ENCODE measurements at places on chromosomes 4 and X. TPM values are rescaled to one million over a fixed set of nuclear protein-coding genes. Genes with fewer than 3 reads are reported as not detected.

Gene RTL9
- not detected for total RNA-seq

- no peak for DNase-seq
Observed at GRCh38 chr4:151804086-151804630, 43.4 kb upstream of the GATB start.

DNA sequence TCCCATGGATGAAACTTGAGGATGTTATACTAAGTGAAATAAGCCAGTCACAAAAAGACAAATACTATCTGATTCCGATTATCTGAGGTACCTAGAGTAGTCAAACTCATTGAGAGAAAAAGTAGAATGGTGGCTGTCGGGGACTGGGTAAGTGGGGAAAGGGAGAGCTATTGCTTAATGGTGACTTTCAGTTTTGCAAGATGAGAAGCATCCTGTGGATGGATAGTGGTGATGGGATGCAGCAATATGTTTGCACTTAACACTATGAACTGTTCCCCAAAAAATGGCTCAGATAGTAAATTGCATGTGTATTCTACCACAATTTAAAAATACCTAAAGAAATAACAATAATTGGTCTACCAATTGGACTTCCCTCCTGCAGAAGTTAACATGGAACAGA, 181.5 kb downstream of the SHROOM3 start:
- no peak for DNase-seq

Gene GYG2
- total RNA-seq = under 0.01 TPM

GRCh38 chrX:105314458-105314857, 94.0 kb upstream of the TEX13A start:
- peak; percentile 88 for DNase-seq

DNA sequence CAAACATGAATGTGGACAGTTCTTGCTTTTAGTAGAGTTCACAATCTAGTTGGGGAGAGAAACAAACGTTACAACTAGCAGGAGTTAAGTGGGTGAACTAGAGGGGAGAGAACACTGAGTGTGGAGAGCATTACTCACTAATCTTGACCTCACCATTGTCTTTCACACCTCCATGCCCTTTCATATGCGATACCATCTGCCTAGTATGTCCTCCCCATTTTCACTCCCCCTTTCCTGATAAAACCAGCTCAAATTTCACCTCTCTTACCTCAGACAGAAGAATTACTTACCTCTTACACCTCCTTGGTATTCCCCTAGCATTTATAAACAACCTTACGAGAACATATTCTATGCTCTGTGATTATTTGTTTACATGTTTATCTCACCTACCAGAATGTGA, 53.6 kb downstream of the LAS1L start:
- DNase-seq = no peak

Gene RASGEF1B
- total RNA-seq = 6.8 TPM

GRCh38 chrX:68998716-68999115, 166.5 kb downstream of the PJA1 start:
- peak; percentile 68 for DNase-seq

Gene CCDC110
- total RNA-seq = under 0.01 TPM

Gene NWD2
- total RNA-seq = 0.26 TPM

DNA sequence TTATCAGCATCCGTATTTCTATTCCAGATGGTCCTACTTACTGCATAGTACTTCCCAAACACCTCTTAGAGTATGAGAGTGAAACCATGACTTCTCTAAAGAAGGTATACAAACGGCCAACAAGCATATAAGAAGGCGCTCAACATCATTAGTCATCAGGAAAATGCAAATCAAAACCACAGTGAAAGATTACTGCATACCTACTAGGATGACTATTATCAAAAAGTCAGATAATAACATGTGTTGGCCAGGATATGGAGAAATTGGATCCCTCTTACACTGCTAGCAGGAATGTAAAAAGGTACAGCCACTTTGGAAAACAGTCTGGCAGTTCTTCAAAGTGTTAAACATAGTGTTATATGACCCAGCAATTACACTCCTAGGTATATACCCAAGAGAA, 215.3 kb upstream of the CXorf66 start:
- DNase-seq = peak; percentile 91

- no peak for DNase-seq
Observed at GRCh38 chr4:17667653-17668201, 53.3 kb downstream of the MED28 start.

GRCh38 chr4:81069706-81070331, 39.3 kb downstream of the BMP3 start:
- peak; percentile 81 for DNase-seq

Gene LPAR4
- not detected for total RNA-seq

DNA sequence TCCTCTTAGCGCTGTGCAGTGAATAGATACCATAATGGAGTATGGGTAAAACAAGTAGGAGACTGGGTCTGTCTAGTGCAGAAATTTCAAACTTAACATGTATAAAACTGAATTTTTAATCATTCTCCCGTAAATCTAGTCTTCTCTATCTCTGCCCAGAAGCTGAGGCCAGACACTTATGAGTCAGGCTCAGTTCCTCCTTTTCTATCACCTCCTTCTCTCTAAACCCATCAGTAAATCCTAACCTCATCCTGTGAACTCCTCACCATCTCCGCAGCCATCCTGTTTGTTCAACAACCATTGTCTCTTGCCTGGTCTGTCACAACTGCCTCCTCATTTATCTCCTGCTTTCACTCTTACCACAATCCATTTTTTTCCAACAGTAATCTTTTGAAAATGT, 19.8 kb upstream of the SGMS2 start:
- no peak for DNase-seq

Gene TACC3
- 3.4 TPM for total RNA-seq

- no peak for DNase-seq
Observed at GRCh38 chrX:55119712-55120111, 30.9 kb downstream of the PAGE2 start.

GRCh38 chrX:73401591-73402266, 45.1 kb upstream of the CDX4 start:
- DNase-seq = no peak

DNA sequence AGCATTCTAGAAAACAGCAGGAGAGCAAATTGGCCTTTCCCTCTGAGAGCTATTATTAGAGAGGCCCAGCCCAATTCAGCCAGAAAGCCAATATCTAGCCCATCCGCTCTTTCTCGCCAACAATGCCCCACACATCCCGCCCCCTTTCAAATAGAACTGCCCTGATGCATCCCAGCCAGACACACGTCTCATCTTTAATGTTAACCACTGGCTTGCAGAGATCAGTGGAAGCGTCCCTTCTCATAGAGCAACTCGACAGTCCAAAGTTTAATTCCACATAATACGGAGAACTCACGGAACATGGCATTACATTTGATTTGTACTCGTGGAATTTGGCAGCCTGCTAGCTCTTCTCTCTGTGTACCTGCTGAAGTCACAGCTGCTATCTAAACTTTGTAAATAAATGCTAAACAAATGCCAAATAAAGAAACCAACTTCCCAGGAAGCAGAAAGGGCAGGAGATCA, 304.4 kb downstream of the DHX15 start:
- DNase-seq = no peak

GRCh38 chr4:82553020-82553419, 8.8 kb downstream of the TMEM150C start:
- no peak for DNase-seq

Gene ESX1
- not detected for total RNA-seq

Gene ERAS
- total RNA-seq = not detected

DNA sequence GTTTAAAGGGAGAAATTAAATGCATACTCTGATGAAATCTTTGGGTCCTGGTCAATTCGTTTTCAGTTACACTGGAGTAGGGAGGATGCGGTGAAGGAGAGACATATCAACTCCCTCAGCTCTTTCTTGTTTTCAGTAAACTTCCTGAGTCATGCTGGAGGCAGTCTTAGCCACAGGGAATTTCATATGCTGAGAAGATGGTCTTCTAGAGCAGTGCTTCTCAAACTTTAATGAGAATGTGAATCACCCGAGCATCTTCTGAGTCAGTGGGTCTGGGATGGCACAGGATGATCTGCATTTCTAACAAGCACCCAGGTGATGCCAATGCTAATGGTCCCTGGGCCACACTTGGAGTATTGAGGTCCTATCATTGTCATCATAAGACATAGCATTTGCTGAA, 214.5 kb downstream of the KIT start:
- DNase-seq = no peak

DNA sequence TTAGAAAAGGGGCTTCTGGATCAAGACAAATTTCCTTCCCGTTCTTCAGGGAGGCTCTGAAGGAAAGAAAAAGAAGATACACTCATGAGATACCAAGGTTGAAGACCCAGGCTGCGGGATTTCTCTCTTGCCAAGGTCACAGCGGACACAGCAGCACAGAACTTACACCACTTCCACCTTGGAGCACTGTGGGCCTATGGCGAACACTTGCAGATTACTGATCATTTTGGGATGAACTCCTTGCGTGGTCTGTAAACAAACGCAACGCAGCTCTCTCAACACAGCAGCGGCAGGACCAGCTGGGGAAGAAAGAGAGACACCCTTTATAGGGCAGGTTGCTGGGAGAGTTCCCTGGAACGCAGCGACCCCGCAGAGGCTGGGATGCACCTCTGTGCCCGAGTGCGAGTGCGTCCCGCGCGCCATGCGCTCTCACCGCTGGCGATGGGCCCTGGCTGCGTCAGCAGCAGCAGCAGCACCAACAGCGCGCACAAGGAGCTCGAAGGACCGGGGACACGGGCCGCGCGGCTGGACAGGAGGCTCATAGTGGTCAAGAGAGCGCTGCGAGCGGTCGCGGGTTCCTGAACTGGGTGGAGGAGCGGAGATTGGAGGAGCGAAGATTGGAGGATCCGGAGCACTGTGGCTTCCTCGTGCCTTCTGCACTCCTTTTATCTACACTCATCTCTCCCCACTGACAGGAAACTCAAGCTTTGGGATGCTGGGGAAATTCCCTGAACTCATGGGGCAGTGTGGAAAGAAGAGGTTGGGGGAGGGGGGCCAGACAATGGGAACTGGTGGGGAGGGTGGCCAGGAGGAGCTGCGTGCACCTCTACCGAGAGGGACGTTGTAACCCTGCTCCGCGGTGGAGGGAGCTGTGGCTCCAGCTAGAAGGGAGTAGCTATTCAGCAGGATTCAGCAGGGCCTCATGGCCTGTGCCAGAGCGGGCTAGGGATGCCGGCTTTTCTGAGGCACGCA, at the start of gene CXCL5:
TSS of gene CXCL5 (minus strand) at position 638 of the 972 bp plus-strand sequence. CDS start at position 542, 96 bp downstream.
- DNase-seq = peak; percentile 29

Gene ASB9
- not detected for total RNA-seq

DNA sequence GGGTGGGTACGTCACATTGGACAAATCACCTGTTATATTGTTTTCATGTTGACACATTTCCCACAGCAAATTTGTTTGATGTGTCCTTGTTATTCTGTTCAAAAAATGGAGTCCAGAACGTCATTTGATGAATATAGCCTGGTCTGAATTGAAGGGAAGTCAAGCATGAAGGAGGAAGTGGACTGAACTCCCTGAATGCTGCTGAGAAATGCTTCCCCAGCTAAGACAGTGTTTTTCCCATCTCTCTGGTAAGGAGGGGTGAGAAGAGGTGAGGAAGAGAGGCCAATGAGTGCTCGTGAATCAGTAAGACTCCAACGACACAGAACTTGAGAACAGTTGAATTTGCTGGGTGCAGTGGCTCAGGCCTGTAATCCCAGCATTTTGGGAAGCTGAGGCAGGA, 127.4 kb downstream of the RBM47 start:
- no peak for DNase-seq

- DNase-seq = no peak
Observed at GRCh38 chrX:9492901-9493300, 28.0 kb downstream of the TBL1X start.

- no peak for DNase-seq
Observed at GRCh38 chr4:3682236-3683076, 83.7 kb upstream of the ADRA2C start.

DNA sequence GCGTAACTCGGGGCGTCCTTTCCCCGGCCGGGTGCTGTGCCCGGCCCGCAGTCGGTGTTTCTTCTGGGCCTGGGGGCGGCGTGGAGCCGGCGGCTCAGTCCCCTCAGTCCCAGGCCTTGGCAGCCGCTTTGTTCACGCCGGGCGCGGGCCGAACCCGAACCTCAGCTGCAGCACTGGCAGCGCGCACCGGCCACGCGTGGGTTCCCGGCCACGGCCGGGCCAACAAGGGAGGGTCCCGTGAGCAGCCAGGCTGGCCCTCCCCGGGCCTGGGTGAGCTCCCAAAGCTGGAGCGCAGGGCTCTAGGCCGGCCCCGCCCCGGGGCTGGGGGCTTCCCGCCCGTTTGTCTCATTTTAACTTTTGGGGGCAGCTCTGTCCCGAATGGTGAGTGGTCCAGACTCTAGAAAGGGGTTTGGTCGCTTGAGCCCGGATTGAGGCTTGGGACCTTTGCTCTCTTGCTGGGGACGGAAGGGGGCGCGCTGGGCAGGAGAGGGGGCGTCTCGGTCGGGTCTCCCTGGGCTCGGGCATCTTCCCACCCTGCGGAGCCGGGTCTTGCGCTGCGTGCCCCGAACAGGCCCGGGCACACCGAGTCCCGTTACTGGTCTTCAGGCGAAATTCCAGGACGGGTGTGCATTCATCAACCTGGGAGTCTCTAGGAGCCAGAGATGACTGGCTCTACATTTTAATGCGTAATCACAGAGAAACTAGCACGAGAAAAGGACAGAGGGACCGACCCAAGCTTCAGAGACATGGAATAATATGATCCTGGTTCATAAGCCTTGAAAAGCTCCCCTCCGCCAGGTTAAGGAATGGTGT, 177.1 kb downstream of the CBR4 start:
- peak; percentile 63 for DNase-seq

- peak; percentile 30 for DNase-seq
Observed at GRCh38 chrX:71540801-71541200, 7.9 kb downstream of the OGT start.

Gene HSPA4L
- total RNA-seq = 12.4 TPM

Gene MCF2
- total RNA-seq = 0.13 TPM

Gene DSPP
- total RNA-seq = not detected

- peak; percentile 41 for DNase-seq
Observed at GRCh38 chr4:38815885-38816782, 11.5 kb upstream of the TLR1 start.

DNA sequence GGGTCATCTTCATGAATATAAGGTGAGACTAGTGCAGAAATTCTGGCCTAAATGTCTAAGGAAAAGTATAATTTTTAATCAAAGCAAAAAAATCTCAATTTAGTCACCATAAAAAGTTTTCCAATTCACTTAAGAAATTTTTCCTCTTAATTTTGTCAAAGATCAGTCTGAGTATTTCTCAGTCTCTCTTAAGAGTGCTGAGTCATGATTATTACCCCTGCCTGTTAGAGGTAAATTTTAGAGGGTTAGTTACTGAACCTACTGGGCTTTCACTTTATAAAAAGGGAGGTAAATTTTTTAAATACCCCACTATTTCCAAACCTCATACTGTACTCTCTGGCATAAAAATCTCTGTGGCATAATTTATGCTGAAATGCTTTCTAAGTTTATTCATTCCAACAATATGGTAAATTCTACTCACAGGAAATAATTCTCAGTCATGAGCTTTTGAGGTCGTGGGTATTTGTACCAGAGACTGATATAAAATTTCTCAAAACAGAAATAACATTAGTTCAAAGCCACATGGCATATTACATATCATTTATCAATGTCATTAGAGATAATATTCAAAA, 122.4 kb downstream of the SLC39A8 start:
- DNase-seq = no peak

- DNase-seq = peak; percentile 94
Observed at GRCh38 chr4:126794363-126794762, 838.4 kb upstream of the INTU start.

All from bronchial epithelial cell (primary cell).